ENCODE measurements at places on chromosomes 5 and 9.

GRCh38 chr9:126975327-126976220 is 61.0 kb downstream of the RALGPS1 start:
- DNase-seq, result no peak

DNA sequence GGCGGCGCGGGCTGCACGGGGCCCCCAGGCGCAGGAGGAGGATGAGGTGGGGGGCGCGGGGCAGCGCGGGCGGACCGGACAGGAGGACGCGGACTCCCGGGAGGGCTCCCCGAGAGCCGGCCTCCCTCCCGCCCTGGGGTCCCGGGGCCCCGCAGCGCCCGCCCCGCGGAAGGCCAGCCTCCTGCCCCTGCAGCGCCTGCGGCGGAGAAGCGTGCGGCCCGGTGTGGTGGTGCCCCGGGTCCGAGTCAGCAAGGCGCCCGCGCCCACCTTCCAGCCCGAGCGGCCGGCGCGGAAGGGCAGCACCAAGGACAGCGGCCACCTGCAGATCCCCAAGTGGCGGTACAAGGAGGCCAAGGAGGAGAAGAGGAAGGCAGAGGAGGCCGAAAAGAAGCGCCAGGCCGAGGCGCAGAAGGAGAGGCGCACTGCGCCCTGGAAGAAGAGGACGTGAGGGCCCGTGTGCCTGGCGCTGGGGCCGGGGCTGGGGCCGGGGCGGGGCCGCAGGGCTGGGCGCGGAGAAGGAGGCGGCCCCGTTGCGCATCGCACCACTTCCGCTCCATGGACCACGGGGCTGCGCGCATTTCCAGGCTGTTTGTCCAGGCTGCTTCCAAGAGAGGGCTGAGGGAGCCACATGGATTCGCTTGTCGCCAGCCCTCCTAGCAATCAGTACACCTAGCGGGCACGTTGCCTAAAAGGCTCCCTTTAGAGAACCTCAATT is 86.0 kb downstream of the ANKRD33B start:
- DNase-seq, result no peak

GRCh38 chr9:83441390-83441789 is 96.8 kb downstream of the FRMD3 start:
- no peak for DNase-seq

DNA sequence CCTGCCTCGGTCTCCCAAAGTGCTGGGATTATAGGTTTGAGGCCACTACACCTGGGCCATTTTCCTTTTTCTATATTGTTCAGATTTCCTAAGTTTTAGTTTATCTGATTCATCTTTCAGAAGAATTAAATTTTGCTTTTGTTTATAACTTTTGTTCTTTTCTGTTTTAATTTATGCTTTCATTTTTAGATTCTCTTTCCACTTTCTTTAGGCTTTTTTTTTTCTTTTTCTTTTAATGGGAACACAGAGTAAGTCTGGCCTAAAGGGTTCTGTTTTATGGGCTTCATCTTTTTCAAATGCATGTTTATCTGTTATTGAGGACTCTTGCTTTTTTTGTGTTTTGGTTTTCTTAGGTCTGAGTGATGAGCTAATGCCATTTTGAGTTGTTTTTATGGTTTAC is 42.1 kb downstream of the SNX30 start:
- no peak for DNase-seq

- DNase-seq, result no peak
Measured at GRCh38 chr5:53183880-53184279, 74.3 kb upstream of the MOCS2 start.

DNA sequence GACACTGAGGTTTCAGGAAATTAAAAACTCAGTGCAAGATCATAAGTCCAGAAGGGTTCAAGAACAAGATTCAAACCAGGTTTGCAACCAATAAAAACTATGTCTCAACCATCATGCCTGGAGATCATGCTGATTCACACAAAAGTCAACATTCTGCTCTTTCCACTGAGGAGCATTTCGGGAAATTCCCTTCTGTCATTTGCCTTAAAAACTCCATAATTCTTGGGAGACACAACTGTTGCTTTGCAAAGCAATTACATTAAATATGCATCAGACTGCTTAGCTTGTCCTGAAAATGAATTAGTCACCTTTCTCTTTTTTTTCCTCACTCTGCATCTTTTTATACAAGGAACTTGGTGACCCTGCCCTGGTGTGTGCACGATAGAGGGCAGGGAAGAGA is 275.9 kb upstream of the ZNF462 start:
- no peak for DNase-seq

DNA sequence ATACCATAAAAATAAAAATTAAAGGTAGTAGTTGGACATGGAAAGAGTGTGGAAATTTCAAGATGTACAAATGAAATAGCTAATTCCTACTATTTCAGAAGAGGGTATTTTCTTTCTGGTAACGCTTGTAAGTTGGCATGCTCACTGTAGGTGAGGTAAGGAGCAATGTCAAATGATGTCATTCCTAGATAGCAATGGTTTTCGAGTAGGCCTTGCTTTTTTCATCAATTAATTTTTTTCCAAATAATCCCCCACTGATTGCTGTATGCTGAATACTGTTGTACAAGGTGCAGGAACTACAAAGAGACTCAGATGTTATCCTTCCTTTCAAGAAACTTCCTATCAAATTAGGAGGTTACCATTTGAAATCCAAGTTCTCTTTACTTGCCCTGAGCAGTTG is 928 bp upstream of the SELENOP start:
- DNase-seq, result no peak

GRCh38 chr5:132821791-132822190 is 8.7 kb downstream of the SHROOM1 start:
- no peak for DNase-seq

DNA sequence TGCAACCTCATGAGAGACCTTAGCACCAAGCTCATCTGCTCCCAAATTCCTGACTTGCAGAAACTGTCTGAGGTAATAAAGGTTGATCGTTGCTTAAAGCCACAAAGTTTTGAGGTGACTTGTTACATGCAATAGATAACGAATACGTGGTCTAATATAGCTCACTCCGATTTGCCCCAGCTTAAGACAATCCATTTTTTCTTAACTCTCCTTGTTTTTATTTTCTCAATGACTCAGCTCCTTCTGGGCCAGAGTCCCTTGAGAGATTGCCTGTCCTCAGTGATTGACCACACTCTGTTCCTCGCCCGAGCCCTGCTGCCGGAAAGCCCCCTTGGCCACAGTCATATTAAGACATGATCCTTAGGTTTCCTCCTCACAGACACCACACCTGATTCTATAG is 63.7 kb upstream of the FANCC start:
- DNase-seq, result no peak

GRCh38 chr9:98359569-98359968 is 104.1 kb upstream of the TBC1D2 start:
- no peak for DNase-seq

- no peak for DNase-seq
Measured at GRCh38 chr5:166594567-166594966, 1696.9 kb upstream of the WWC1 start.

GRCh38 chr5:37837414-37838032 is 2.3 kb downstream of the GDNF start:
- no peak for DNase-seq

GRCh38 chr9:84862810-84863287 is 193.3 kb downstream of the NTRK2 start:
- DNase-seq, result no peak

DNA sequence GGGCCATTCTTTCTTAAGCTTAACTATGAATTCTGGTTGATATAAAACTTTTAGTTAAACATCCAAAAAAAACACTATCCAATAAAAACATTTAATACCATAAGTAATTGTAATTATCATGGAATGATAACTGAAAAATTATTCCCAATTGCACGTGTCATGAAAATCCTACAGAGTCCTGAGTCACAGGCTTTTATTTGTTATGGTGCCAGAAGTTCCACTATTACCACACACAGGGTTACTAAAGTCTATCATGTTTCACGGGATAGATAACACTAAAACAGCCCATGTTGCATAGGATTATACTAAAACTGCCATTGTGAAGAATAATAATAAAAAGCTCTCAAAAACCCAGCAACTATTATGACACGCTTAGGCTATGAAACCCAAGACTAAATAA is 1381.8 kb downstream of the EFNA5 start:
- DNase-seq, result no peak

DNA sequence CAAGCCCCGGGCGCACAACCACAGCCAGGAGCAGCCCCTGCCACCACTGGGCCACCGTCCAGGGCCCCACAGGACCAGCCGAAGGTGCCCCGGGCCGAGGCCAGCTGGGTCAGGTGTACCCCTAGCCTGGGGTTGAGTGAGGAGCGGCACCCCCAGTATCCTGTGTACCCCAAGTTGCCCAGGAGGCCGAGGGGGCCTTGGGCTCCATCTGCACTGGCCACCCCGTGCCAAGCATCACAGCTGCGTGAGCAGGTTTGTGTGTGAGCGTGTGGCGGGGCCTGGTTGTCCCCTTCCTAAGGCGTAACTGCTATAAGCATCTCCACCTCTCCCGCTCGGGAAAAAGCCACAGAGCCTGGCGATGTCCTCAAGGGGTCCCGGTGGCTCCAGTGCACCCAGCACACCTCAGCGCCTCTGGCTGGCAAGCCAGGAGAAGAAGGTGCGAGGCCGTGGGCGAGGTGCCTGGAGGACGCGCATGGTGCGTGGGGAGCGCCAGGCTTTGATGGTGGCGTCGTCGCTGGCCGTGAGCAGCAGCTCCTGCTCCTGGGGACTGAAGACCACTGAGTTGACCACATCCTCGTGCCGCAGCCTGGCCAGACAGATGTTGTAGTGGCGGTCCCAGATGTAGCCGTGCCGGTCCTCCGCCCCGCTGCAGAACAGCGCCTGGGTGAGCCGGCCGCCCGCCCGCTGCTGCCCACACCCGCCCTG is 3.9 kb downstream of the FBXW5 start:
- DNase-seq, result no peak

- DNase-seq, result no peak
Measured at GRCh38 chr5:54904425-54904824, 81.0 kb downstream of the ESM1 start.

DNA sequence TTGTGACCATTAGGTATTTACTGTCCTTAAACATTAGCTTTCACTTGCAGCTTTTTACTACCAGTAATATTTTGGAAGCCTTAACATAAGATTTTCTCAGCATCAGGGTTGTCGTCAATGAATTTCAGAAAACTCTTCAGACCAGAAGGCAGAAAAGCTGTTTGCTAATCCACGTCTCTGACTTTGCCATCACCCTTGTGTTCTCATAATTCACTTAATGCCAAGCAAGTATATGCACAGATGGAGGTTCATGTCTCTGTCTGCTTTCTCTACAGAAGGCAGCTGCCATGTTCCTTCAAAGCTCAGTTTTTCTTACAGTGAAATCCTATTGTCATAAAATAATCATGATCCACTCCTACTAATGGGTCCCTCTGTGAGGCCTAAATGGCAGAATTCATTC is 37.7 kb upstream of the LRRC19 start:
- no peak for DNase-seq

All from cortex of kidney (tissue), 1 donor.